ENCODE measurements at places on chromosomes 6 and 20.

DNA sequence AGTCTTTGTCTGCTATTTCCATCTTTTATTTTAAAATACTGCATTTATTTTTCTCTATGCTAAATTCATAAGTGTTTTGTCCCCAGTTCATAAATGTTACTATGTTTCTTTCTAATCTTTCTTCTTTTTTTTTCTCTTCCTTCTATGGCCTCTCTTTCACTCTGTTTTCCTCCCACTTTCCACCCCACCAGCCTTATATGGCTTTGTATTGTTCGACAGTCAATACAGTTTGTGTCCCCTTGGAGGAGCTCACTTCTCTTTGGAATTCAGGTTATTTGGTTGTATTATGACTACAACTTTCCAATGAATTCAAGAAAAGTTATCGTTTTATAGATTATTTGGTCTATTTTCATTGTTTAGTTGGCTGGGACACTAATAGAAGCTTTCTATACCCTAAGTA is 393.5 kb downstream of the NKAIN2 start:
- DNase-seq = no peak

DNA sequence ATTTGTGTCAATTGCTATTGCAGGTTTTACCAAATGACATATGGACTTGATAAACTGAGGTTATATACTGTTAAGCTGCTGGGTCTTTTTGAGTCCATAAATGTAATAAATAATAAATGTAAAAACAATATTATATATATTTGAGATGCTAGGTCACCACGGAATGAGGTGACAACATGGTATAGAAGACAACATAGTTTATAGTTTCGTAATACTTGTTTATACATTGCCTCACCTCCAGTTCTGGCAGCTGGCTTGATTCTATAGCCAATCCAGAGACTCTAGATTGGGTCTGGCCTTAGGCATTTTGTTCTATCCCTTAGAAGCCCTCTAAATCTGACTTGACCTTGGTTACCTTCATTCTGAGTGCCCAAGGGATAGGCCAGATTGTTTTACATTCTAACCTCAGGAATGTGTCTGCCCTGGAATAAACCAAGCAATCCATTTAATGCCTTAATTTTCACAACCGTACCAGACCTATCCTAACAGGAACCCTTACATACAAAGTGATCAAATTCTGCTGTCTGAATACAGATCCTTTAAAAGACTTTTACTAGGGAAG is 61.5 kb upstream of the STXBP5 start:
- no peak for DNase-seq

GRCh38 chr6:71040043-71040442 is 83.2 kb upstream of the B3GAT2 start:
- DNase-seq = no peak

DNA sequence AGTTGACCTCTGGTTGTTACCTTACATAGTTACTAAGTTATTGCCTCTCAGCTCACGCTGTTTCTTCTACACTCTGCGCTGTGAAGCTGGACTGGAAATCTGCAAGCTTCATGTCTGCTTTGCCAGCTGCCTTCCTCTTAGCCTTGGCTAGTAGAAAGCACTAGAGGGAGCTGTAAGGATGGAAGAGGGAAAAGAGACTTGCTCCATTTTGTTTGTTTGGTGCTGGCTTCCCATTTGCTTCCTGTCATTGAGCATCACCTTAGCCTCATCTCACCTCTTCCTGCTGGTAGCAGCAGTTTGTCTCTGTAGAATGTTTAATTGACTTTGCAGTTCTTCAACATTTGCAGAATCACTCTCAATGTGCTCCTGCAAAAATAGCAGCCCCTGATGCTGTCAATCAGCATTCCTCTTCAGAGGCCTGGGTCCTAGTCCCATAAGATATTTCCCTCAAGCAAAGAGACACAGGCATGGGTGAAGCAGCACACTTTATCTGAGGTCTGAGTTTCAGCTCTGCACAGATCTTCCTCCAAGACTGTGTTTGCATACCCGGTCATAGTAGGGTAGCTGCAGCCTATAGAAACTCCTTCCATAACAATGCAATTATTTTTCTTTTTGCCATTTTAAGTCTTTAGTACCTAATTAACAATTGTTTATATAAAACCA is 302.2 kb upstream of the EPHA7 start:
- DNase-seq = peak; percentile 10

DNA sequence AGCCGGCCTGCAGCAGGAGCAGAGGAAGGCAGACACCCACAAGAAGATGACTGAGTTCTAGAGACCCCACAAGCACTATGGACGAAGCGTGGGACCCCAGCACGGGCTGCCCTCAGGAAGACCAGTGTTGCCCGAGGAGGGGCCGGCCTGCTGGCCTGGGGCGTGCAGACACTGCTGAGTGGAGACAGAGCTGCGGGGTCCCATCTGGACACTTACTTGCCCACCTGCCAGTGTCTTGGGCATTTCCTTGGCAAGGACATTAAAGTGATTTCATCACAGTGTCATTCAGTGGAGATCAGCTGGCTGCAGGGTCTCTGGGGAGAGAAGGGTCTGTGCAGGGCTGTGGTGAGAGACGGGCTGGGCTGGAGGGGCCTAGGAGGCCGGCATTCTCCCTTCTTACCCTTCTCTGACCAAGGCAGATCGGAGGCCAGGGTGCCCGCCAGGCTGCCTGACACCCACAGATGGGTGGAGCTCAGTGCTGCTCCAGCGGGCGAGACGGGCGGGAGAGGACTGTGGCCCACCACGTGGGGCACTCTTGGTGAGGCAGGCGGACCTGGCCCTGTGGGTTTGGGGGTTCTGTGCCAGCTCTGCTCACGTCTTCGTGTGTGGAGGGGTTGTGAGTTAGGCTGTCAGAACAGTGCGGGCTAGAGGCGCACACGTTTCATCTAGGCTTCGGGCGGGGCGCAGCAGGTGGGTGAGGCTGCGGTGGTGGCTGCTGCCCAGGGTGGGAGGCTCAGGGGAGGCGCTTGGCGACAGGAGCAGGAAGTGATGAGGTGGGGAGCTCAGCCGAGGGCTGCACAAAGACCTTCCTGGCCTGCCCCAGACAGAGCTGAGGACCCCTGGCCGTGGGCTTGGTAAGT is at the start of gene LIME1:
LIME1 (plus strand) TSS at position 806 of the 860 bp plus-strand sequence. CDS start 886 bp downstream, outside the sequence.
- no peak for DNase-seq

GRCh38 chr20:23153696-23154341 is 67.7 kb upstream of the CD93 start:
- no peak for DNase-seq

GRCh38 chr20:4740774-4741431 is 19.2 kb downstream of the PRND start:
- DNase-seq = peak; percentile 41

GRCh38 chr20:60206259-60206658 is 248.0 kb downstream of the CDH26 start:
- peak; percentile 21 for DNase-seq

DNA sequence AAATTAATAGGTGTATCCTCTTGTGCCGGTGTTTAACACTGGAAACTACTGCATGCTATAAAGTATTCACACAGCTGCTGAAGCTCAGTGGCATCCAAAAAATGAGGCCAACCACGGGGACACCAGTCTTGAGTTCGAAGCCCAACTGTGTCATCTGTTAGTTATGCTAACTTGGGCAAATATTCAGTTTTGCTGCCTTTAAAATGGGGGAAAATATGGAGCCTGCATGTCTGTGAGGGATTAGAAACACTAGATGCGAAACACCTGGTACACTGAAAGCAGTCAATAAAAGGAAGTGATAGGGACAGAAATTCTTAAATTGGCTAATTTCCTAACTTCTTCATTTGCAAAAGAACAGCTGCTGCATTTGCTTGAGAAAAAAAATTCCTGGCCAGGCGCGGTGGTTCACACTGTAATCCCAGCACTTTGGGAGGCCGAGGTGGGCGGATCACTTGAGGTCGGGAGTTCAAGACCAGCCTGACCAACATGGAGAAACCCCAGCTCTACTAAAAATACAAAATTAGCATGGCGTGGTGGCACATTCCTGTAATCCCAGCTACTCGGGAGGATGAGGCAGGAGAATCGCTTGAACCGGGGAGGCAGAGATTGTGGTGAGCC is 36.6 kb upstream of the MLIP start:
- DNase-seq = no peak

GRCh38 chr6:107670792-107671199 is 153.3 kb downstream of the SCML4 start:
- DNase-seq = no peak

DNA sequence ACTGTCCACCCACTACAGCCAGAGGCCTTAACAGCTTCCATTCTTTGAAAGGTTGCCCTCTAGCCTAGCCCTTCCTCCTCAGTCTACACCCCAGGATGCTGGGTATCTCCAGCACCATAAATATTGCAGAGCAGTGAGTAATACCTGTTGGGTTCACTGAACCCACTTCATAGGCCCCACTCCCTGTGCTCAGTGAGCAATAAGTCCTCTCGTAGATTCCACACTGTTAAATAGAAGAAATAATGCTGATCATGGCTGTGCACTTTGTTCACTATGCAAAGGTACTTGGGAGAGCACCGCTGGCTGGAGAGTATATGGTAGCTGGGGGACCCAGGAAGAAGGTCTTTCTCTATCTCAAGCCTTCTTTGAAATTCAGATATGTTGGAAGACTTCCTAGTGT is 87.3 kb downstream of the RSPH3 start:
- DNase-seq = no peak

DNA sequence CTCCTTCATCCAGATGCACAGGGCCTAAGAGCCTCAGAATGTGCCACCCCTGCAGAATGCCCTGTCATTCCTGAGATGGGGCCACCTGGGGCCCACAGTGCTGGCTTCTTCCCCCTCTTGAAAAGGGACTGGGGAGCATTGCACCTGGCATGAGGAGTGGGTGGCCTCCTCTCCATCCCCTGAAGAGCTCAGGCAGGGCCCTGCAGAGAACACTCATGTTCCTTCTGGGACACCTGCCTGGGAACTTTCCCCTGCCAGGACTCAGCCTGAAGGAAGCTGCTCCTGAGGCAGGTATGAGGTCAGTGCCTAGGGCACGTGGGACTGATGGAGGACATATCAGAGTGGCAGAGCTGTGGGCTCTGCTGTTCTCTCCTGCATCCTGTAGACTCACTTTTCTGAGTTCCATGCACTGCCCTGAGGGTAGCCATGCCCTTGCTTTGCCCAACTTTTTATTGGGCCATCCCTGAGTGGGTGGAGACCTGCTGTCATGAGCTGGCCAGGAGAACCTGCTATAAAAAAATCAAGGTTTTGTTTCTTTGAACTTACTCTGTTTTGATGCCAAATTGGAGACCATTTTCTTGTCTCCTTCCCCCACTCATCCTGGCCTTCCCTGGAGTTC is 19.5 kb downstream of the CCDC167 start:
- DNase-seq = no peak

- DNase-seq = no peak
These were observed 202.5 kb downstream of the ISM1 start for GRCh38 chr20:13423472-13424173.

DNA sequence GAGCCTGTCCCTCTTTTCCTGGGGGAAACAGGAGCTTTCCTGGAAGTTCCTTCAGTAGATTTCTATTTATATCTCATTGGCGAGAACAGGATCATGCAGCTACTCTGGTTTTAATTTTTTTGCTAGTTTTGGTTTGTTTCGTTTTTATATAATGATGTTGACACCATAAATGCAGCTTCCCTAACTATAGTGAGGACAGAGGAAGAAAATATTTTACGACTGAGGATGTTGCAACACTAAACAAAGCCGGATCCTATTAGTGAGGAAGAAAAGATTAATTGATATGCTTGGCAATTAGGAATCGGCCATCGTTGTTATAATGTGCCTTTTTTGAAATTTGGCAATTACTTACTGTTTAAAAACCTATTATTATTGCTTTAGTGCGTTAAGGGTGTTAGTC is 16.6 kb downstream of the KDM1B start:
- DNase-seq = no peak

- DNase-seq = no peak
These were observed 162.8 kb downstream of the SYNE1 start for GRCh38 chr6:152474354-152474753.

DNA sequence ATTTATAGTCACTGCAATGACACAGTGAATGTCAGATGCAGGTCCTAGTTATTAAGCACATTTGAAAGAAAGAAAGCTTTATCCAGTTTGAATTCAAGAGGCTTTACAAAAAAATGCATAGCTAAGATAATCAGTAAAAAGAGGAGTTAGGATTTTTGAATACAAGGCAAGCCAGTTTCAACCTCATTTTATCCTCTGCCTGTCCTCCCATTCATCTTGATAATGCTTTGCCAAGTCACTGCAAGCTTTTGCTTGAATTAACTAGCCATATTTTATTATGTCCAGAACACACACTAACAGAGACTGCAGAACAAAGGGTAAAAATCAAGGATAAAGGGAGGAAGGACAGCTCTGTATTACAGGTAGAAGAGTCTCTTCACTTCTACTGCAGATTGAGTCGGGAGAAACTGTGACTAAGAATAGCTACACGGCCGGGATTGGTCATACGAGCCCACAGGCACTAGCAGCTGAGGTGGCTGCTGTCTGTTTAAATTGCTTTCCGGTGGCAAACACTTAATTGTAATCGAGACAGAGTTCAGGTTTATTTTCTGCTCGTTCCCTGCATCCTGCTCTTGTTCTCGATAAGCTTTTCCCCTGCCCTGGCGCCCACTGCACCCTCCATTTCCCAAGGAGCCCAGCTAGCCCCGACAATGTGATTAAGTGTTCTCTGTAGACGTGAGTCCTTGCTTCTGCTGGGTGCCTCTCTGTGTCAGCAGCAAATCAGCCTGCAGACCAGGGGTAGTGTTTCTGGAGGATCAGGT is 30.5 kb upstream of the AKAP12 start:
- no peak for DNase-seq

- peak; percentile 80 for DNase-seq
These were observed at the start of gene RPP21 for GRCh38 chr6:30344868-30345671. TSS of gene RPP21 (plus strand) at chr6:30345156. CDS start at chr6:30345172, 16 bp downstream.

DNA sequence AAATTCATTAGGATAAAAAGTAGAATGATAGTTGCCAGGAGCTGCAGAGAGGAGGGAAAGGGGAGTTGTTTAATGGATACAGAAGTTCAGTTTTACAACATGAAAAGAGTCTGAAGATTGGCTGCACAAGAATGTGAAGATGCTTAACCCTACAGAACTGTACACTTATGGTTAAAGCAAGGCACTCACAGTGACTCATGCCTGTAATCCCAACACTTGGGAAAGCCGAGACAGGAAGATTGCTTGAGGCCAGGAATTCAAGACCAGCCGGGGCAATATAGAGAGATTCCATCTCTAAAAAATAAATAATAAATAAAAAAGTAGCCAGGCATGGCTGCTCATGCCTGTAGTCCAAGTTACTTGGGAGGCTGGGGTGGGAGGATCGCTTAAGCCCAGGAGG is 174.0 kb downstream of the TASP1 start:
- no peak for DNase-seq

GRCh38 chr6:113623129-113623528 is 234.0 kb upstream of the MARCKS start:
- no peak for DNase-seq

DNA sequence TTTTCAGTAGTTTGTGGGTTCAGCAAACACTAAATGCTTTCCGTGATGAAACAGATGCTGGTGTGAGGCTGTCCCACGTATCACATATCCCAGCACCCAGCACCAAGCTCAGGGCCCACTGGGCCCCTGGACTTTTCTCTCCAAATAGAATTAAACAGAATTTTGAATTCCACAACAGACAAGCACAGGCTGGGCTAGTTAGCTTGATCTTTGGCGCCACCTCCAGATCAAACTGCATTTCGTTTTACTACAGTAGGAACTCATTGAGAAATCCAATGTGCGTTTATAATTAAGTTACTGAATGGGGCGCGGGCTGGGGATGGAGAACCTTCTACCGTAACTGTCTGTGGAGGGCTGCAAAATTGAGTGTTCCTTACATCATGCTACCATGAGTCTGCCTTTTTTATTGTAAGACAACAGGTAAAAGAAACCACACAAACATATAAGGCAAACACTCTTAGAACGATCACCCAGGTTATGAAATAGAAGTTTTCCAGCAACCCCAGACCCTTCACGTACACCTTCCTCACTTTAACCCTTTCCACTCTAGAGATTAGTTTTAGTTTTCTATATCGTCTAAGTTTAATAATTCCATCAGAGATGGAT is 107.8 kb downstream of the ZFP64 start:
- DNase-seq = peak; percentile 73
